ENCODE measurements at places on chromosomes 7 and 10. TPM values are rescaled to one million over a fixed set of nuclear protein-coding genes. Genes with fewer than 3 reads are reported as not detected.

Gene AGAP4
- total RNA-seq: 5.6 TPM

GRCh38 chr7:157410831-157411556, 74.2 kb downstream of the DNAJB6 start:
- no peak for DNase-seq

DNA sequence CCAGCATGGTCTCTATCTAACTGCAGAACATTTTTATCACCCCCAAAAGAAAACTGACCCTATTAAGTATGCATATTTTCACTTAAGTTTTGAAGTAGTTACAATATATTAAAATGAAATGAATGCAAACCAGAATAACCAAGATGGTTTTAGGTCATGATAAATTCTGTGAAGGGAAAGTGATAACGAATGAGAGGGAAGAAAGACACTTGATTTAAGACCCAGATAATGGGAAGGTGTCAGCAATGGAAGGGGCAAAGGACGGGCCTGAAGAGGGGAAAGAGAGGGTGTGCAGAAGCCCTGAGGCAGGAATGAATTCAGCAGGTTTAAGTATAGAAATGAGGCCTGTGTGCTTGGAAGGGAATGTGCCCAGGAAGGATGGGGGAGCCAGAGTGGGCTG, 61.1 kb upstream of the IGFBP3 start:
- no peak for DNase-seq

DNA sequence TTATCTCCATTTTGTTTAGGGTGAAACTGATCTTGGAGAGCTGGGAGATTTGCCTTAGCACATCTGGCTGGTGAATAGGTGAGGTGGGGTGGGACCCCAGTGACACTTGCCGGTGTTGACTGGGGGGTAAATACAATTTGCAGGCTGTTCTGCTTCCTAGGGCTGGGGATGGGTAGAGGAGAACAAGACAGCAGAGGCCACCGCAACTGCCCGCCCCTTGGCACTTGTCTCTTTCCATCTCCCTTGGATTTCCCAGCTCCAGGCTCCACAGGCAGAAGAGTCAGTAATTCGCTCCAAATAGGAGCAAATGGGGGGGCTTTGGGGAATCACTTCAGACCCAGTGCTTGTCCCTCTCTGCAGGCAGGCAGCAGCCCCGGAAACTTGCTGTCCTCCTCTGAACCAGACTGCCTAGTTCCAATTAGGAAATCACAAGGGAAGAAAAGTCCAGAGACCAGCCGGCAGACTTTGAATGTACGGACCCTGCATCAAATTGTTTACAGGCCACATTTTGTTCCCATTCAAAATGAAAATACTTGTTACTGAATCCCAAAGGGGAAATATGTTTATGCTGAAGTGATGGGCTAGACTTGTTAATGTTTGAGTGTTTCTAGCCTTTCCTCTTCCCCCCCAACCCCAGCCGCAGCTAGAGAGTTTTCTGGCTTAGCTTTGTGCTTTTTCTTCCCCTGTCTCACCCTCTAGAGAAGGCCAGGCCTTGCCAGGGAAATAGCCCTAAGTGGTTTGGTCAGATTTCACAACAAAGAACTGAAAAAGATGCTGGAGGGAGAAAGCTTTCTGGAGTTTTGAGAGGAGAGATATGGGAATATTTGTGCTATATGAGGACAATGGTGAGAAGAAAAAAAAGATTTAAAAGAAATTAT, 10.0 kb upstream of the INPP5F start:
- no peak for DNase-seq
